ENCODE measurements at places on chromosomes 11 and 22.
A peak's percentile ranks its signal among the peaks of the same experiment; 100 is the strongest.

DNA sequence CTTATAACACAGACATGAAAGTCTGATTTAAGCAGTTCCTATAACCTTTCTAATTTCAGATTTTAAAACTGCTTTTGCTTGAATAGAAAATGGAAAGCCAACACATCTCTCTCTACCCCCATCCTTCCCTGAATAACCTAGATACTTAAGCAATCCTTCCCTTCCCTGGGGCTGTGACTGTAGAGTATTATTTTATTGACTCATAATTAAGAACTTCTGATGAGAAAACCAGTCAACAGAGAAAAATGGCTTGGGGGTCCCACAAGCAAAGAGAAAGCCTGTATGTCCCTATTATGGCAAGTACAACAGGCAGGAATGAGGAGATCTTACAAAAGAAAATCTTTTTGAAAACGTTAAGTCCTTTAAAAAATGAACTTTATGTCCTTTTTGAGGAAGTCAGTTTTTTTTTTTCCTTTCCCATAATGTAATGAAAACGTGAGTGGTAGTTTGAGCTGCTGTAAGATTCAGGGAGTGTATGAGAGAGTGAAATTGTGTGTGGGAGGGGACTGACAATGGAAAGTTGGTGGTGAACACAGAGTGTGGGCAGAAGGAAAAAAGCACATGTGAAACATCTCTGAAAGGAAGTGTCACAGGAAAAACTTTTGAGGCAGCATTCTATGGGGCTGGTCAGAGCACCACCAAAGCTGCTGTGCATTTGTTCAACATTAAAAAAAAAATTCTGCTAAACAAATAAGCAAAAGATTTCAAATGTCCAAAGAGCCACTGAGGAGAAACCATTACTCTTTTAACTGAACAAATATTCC lies 154.6 kb downstream of the MAML2 start:
- no peaks in the 10 kb centered on the region for H3K27me3 ChIP-seq
- H3K4me1 ChIP-seq: peaks cover 52% of the 10 kb centered on the region
- H3K4me3 ChIP-seq: peak overlapping the region; percentile 26
- H3K27ac ChIP-seq: peak overlapping the region; percentile 66

DNA sequence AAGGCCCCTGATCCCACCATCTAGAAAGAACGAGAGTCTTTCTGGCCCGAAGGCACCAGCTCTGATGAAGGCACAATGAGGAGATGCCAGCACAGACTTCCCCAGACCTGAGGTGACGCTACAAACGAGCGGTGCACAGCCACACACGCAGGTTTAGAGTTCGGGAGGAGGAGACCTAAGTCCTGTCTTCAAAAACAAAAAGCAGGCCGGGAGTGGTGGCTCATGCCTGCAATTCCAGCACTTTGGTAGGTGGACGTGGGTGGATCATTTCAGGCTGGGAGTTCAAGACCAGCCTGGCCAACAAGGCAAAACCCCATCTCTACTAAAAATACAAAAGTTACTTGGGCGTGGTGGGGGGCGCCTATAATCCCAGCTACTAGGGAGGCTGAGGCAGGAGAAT lies 9.5 kb downstream of the LTO1 start:
- H3K4me1 ChIP-seq: peaks cover 4% of the 10 kb centered on the region
- no peaks in the 10 kb centered on the region for H3K27me3 ChIP-seq
- no peak overlapping the region for H3K27ac ChIP-seq
- H3K36me3 ChIP-seq: peaks cover 24% of the 10 kb centered on the region

DNA sequence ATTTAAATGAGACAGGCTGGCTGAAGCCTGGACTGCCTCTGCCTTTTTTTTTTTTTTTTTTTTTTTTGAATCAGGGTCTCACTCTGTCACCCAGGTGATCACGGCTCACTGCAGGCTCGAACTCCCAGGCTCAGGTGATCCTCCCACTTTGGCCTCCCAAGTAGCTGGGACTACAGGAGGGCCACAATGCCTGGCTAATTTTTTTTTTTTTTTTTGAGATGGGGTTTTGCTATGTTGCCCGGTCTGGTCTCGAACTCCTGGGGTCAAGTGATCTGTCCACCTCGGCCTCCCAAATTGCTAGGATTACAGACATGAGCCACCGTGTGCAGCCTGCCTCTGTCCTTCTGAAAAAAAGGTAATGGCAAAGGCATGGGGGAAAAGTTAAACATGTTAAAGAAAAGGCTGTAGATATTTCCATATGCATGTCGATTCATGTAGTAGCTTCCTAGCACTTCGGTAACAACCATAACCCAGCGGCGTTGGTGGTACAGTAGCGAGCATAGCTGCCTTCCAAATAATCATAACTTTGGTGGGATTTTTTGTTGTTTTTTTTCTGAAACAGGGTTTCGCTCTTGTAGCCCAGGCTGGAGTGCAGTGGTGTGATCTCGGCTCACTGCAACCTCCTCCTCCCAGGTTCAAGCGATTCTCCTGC lies 48.8 kb downstream of the MCHR1 start:
- H3K4me3 ChIP-seq: peak overlapping the region; percentile 69
- H3K4me1 ChIP-seq: peaks cover 41% of the 10 kb centered on the region
- H3K36me3 ChIP-seq: peaks cover 4% of the 10 kb centered on the region

- no peak overlapping the region for H3K27ac ChIP-seq
- H3K4me3 ChIP-seq: no peak overlapping the region
- DNase-seq: no peak
- no peaks in the 10 kb centered on the region for H3K36me3 ChIP-seq
- H3K27me3 ChIP-seq: no peaks in the 10 kb centered on the region
Measured at GRCh38 chr22:33510429-33510904, 409.8 kb downstream of the LARGE1 start.

DNA sequence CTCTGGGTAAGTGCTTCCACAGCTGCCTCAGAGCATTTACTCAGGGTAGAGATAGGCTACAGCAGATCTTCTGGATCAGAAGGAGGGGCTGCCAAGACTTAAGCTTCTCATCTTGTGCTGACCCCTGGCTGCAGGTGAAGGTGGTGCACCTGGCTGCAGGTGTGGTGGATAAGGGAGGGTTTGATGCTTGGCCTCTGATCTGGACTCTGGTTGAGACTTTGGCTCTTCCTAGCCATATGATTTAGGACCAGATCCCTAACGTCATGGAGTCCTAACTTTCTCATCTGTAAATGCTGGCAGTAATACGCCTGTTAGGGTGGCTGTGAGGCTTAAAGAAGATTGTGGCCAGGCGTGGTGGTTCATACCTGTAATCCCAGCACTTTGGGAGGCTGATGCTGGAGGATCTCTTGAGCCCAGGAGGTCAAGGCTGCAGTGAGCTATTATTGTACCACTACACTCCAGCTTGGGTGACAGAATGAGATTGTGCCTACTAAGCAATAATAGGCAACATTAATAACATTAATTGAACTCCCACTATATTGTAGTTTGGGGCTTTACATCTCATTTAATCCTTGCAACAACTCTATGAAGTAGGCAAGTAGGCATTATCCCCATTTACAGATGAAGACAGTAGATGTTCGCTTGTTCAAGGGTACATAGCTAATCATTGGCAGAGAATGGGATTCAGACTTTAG lies 10.7 kb downstream of the DTX4 start:
- peak; percentile 62 for DNase-seq
- H3K4me3 ChIP-seq: no peak overlapping the region
- H3K4me1 ChIP-seq: peaks cover 2% of the 10 kb centered on the region

- no peak for DNase-seq
- no peaks in the 10 kb centered on the region for H3K36me3 ChIP-seq
- no peak overlapping the region for H3K4me3 ChIP-seq
- peaks cover 4% of the 10 kb centered on the region for H3K27me3 ChIP-seq
- no peak overlapping the region for H3K27ac ChIP-seq
Measured at GRCh38 chr11:115515647-115516395, 11.6 kb upstream of the CADM1 start.

DNA sequence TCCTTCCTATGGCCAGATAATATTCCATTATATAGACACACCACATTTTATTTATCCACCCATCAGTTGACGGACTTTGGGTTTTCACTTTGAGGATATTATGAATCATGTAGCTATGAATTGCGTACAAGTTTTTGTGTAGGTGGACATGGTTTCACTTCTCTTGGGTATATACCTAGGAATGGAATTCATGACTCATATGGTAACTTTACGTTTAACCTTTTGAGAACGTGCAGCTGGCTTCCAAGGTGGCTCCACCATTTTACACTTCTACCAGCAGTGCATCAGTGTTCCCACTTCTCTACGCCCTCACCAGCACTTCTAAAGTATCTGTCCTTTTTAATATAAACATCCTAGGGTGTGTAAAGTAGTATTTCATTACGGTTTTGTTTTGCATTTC lies 112.0 kb downstream of the PLEKHA7 start:
- H3K4me3 ChIP-seq: peak overlapping the region; percentile 46
- peaks cover 20% of the 10 kb centered on the region for H3K36me3 ChIP-seq
- peak overlapping the region; percentile 97 for H3K27ac ChIP-seq
- peaks cover 45% of the 10 kb centered on the region for H3K4me1 ChIP-seq

DNA sequence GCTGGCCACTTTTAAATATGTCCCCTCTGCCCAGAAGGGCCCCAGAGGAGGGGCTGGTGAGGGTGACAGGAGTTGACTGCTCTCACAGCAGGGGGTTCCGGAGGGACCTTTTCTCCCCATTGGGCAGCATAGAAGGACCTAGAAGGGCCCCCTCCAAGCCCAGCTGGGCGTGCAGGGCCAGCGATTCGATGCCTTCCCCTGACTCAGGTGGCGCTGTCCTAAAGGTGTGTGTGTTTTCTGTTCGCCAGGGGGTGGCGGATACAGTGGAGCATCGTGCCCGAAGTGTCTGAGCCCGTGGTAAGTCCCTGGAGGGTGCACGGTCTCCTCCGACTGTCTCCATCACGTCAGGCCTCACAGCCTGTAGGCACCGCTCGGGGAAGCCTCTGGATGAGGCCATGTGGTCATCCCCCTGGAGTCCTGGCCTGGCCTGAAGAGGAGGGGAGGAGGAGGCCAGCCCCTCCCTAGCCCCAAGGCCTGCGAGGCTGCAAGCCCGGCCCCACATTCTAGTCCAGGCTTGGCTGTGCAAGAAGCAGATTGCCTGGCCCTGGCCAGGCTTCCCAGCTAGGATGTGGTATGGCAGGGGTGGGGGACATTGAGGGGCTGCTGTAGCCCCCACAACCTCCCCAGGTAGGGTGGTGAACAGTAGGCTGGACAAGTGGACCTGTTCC lies 46.5 kb downstream of the GRAMD4 start:
- no peak for DNase-seq
- no peak overlapping the region for H3K27ac ChIP-seq
- no peaks in the 10 kb centered on the region for H3K27me3 ChIP-seq
- H3K4me3 ChIP-seq: no peak overlapping the region
- peaks cover 7% of the 10 kb centered on the region for H3K36me3 ChIP-seq

DNA sequence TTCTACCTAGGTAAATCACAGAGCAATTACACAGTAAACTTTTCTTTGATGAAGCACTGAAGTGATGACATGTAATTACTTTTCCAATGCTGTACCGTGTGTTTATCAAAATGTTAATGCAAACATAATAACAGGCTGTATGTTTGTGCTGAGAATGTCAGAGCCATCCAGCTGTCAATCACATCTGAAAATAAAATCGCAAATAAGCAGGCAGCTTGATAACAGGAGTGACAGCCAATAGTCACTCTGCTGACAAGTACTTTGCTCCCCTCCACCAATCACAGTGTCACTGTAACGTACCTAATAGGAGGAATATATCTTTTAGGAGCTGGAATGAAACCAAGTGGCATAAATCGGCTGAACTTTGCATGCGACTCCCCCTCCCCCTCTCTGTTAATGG lies 119.7 kb downstream of the KIRREL3 start:
- no peak overlapping the region for H3K27ac ChIP-seq
- no peaks in the 10 kb centered on the region for H3K27me3 ChIP-seq
- no peak for DNase-seq
- no peak overlapping the region for H3K4me3 ChIP-seq
- H3K4me1 ChIP-seq: no peaks in the 10 kb centered on the region

DNA sequence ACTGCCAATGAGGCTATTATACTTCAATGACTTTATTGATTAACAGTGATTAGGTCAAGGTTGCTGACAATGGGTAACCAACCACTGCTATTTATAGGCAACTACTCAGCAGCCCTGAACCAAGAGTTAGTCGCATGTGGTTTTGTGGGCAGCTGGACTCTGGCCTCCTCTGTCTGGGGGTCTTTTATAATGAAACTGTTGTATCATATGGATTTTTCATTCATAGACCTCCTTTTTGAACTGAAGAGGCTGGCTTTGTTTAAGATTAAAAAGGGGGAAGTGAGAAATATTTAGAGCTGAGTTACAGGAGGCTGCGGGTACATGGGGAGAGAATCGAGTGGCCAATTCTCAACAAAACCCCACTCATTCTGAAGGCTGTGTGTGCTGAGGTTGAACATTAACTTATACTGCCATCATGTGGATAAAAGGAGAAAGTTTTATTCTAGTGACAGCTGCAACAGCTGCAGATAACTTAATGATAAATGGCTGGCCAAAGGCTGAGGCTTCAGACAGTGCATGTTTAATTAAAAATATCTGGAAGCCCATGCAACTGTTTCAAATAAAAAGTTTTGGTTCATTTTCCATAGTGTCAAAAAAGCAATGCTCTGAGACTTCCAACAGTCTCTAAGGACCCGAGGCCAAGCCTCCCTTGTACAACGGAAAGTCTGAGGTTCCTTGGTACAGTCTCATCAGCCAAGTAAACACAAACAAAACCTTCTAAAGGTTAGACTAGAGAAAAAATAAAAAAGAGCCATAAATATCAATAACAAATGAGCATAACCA lies 682.6 kb downstream of the KCNA4 start:
- H3K36me3 ChIP-seq: no peaks in the 10 kb centered on the region
- H3K4me3 ChIP-seq: no peak overlapping the region
- no peaks in the 10 kb centered on the region for H3K4me1 ChIP-seq
- no peak overlapping the region for H3K27ac ChIP-seq
- no peak for DNase-seq
- no peaks in the 10 kb centered on the region for H3K27me3 ChIP-seq

DNA sequence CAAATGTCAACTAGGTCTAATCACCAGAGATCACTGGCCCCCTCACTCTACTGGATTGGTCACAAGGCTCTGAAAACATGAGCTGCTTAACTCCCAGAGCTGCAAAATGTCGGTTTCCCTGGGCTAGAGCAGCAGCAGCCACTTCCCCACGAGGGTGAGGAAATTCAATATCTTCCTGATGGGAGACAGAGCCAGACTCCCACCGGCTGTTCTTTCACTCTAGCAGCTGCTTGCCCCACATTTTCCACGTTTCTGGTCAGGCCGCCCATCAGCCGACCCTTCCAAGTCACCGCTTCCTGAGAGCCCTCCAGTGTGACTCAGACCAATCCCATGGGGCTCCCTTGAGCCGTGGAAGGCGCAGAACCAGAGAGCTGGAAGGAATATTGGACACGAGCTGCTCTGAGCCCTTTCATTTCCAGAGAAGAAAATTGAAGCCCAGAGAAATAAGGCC lies 227.0 kb downstream of the ADAMTS15 start:
- no peak for DNase-seq
- no peaks in the 10 kb centered on the region for H3K36me3 ChIP-seq
- H3K27ac ChIP-seq: no peak overlapping the region
- H3K27me3 ChIP-seq: no peaks in the 10 kb centered on the region

GRCh38 chr11:92180226-92180625 lies 44.4 kb upstream of the FAT3 start:
- no peak overlapping the region for H3K27ac ChIP-seq
- H3K4me3 ChIP-seq: no peak overlapping the region
- H3K4me1 ChIP-seq: no peaks in the 10 kb centered on the region
